ENCODE measurements at places on chromosomes 2 and 18.
A peak's percentile ranks its signal among the peaks of the same experiment; 100 is the strongest.

GRCh38 chr2:44102790-44103562 is 65.7 kb upstream of the PPM1B start:
- H3K4me3 ChIP-seq, result no peak overlapping the region
- no peaks in the 10 kb centered on the region for H3K36me3 ChIP-seq
- H3K4me1 ChIP-seq, result peaks cover 17% of the 10 kb centered on the region
- no peak for DNase-seq

- no peak for DNase-seq
- peaks cover 61% of the 10 kb centered on the region for H3K4me1 ChIP-seq
- H3K36me3 ChIP-seq, result no peaks in the 10 kb centered on the region
- no peaks in the 10 kb centered on the region for H3K27me3 ChIP-seq
- peak overlapping the region; percentile 97 for H3K27ac ChIP-seq
- no peak overlapping the region for H3K4me3 ChIP-seq
Observed at GRCh38 chr2:64861452-64862397, 127.5 kb upstream of the SLC1A4 start.

DNA sequence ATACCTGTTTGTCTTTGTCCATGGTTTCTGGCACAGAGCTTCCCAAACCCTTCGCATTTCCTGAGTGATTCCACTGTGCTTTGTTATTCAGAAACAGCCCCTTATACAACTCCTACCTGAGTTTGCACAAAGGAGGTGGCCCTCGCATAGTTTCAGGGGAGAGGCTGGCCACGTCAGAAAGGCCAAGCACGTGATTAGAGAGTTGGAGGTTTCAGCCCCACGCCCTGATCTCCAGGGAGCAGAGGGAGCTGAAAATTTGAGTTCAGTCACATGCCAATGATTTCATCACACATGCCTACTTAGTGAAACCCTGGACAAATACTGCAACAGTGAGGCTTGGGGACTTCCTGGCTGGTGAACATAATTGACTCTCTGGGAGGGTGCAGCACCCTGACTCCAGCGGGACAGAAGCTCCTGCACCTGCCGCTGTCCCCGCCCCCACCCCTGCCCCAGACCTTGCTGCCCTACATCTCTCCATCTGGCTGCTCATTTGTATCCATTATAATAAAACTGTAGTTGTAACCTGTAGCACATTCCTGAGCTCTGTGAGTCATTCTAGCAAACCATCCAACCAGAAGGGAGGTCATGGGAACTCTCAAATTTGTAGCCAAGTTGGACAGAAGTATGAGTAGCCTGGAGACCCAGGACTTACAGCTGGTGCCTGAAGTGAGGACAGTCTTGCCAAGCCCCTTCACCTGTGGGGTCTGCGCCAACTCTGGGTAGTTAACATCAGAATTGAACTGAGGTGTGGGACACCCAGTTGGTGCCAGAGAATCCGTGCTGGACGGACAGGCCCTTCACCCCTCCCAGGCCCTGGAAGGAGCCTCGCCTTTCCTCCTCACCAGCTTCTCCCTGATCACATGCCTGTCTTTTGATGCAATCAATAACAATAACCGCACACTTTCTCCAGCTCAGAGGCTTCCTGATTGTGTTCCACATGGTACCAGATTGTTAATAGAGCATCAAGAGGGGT is 224.3 kb downstream of the ANAPC1 start:
- H3K4me3 ChIP-seq, result no peak overlapping the region
- DNase-seq, result peak; percentile 65
- H3K4me1 ChIP-seq, result no peaks in the 10 kb centered on the region
- no peaks in the 10 kb centered on the region for H3K36me3 ChIP-seq

GRCh38 chr2:165376571-165376975 is 92.9 kb upstream of the CSRNP3 start:
- no peak overlapping the region for H3K4me3 ChIP-seq
- no peaks in the 10 kb centered on the region for H3K4me1 ChIP-seq
- no peaks in the 10 kb centered on the region for H3K36me3 ChIP-seq
- no peaks in the 10 kb centered on the region for H3K27me3 ChIP-seq
- DNase-seq, result no peak

GRCh38 chr18:14925281-14925709 is 177.3 kb downstream of the ANKRD30B start:
- DNase-seq, result no peak
- peaks cover 13% of the 10 kb centered on the region for H3K4me1 ChIP-seq
- no peaks in the 10 kb centered on the region for H3K36me3 ChIP-seq
- H3K4me3 ChIP-seq, result no peak overlapping the region
- no peaks in the 10 kb centered on the region for H3K27me3 ChIP-seq
- no peak overlapping the region for H3K27ac ChIP-seq

GRCh38 chr2:38284971-38285370 is 92.1 kb downstream of the ATL2 start:
- no peak overlapping the region for H3K4me3 ChIP-seq
- peaks cover 23% of the 10 kb centered on the region for H3K4me1 ChIP-seq
- H3K36me3 ChIP-seq, result no peaks in the 10 kb centered on the region
- peak overlapping the region; percentile 40 for H3K27ac ChIP-seq
- peak; percentile 18 for DNase-seq

GRCh38 chr2:62293151-62293489 is 97.2 kb downstream of the B3GNT2 start:
- no peaks in the 10 kb centered on the region for H3K27me3 ChIP-seq
- no peak for DNase-seq
- H3K4me3 ChIP-seq, result peak overlapping the region; percentile 25
- peak overlapping the region; percentile 88 for H3K27ac ChIP-seq

DNA sequence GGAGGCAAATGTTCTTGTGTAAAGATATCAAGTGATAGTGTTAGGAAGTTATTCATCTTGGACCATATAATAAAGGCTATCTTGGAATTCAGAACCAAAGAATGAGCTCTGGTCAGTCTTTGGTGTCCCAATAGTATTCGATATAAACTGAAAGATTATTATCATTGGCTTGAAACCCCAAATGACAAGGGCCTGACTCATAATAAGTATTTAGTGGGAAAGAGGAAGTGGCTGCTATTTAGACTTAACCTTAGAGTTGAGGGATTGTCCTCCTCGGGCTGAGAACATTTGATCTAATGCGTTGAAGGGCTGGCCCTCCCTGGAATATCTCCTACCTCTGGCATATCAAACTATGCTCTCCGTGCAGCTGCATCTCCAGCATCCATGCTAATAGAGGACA is 67.5 kb downstream of the CDH20 start:
- no peak overlapping the region for H3K27ac ChIP-seq
- H3K36me3 ChIP-seq, result no peaks in the 10 kb centered on the region
- H3K4me1 ChIP-seq, result no peaks in the 10 kb centered on the region

- H3K27me3 ChIP-seq, result no peaks in the 10 kb centered on the region
- no peak overlapping the region for H3K27ac ChIP-seq
- H3K4me3 ChIP-seq, result no peak overlapping the region
- no peaks in the 10 kb centered on the region for H3K4me1 ChIP-seq
Observed at GRCh38 chr2:202965810-202966460, 48.7 kb upstream of the NBEAL1 start.

- no peaks in the 10 kb centered on the region for H3K36me3 ChIP-seq
Observed at GRCh38 chr2:127650785-127651380, 4.9 kb downstream of the GPR17 start.

DNA sequence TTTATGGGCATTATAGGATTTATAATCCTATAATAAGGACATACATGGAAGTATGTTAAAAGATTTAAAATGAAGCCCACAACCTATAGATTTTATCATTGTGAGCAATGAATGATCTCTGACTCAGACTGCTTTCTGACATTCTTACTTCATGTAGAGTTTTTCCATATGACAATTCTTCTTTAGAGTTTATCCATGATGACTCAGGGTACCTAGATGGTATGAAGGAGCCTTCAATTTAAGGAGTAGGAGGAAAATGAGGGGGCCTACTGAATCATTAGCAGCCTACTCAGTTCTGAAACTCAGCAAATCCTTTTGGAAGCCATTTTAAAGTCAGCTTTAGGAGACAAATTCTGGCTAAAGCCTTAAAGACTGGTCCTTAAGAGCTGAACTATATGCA is 10.4 kb downstream of the PELI1 start:
- H3K4me1 ChIP-seq, result peaks cover 63% of the 10 kb centered on the region
- H3K27me3 ChIP-seq, result no peaks in the 10 kb centered on the region
- no peak overlapping the region for H3K4me3 ChIP-seq
- H3K27ac ChIP-seq, result peak overlapping the region; percentile 20
- DNase-seq, result no peak
- H3K36me3 ChIP-seq, result no peaks in the 10 kb centered on the region

DNA sequence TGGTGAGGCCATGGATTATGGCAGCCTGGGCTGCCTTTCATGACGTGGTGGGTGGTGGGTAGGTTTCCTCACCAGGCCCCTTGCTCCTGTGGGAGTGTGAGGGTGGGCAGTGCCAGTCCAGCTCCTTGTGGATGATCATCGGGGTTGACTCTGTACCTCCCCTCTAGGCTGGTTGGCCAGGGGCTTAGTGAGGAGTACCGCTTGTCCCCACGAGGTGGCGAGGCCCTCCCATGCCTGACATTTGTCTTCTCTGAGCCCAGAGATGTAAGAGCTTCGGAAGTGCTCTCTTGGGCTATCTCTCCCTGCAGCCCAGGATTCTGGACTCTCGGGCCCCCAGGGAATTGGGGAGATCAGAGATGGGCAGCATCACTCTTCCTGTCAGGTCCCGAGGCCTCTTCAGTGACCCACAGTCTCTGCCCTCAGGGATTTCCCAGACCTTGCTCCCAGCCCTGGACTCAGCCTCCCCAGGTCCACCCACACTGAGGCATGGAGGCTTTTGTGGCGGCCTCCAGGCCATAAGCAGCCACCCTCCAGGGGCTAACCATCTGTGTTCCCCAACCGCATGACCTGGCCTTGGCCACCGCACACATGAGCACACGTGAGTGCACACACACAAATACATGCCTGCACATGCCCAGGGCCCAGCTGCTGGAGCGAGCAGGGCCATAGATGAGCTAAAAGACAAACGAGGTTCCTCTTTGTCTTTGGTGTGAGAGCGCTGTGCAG is 6.5 kb downstream of the SPR start:
- H3K27me3 ChIP-seq, result peaks cover 13% of the 10 kb centered on the region
- peaks cover 32% of the 10 kb centered on the region for H3K4me1 ChIP-seq
- H3K36me3 ChIP-seq, result no peaks in the 10 kb centered on the region
- no peak overlapping the region for H3K27ac ChIP-seq
- no peak overlapping the region for H3K4me3 ChIP-seq

GRCh38 chr2:460861-461260 is 173.0 kb upstream of the ALKAL2 start:
- H3K4me1 ChIP-seq, result no peaks in the 10 kb centered on the region
- peak; percentile 16 for DNase-seq
- peaks cover 7% of the 10 kb centered on the region for H3K27me3 ChIP-seq
- H3K36me3 ChIP-seq, result no peaks in the 10 kb centered on the region

DNA sequence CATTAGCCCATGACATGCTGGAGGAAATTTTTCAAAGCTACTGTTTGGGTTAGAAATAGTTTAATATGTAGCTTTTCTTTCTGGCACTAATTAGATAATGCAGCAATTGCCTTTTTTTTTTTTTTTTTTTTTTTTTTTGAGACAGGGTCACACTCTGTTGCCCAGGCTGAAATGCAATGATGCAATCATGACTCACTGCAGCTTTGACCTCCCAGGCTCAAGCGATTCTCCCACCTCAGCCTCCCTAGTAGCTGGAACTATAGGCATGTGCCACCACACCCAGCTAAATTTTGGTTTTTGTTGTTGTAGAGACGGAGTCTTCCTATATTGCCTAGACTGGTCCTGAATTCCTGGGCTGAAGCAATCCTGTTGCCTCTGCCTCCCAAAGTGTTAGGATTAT is 136.2 kb downstream of the SP100 start:
- H3K4me3 ChIP-seq, result no peak overlapping the region
- no peaks in the 10 kb centered on the region for H3K36me3 ChIP-seq
- no peak overlapping the region for H3K27ac ChIP-seq

DNA sequence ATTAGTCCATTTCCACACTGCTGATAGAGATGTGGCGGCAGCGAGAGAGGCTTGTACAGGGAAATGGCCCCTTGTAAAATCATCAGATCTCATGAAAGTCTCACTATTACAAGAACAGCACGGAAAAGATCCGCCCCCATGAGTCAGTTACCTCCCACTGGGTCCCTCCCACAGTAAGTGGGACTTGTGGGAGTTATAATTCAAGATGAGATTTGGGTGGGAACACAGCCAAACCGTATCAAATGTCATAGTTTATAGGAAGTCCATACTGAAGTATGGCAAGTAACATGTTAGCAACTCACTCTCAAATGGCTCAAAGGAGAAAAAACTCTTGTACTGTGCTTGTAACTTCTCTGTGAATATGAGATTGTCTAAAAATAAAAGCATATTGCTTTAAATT is 56.1 kb downstream of the FARP2 start:
- H3K4me3 ChIP-seq, result no peak overlapping the region
- DNase-seq, result peak; percentile 66
- peak overlapping the region; percentile 17 for H3K27ac ChIP-seq
- H3K36me3 ChIP-seq, result no peaks in the 10 kb centered on the region
- no peaks in the 10 kb centered on the region for H3K4me1 ChIP-seq

DNA sequence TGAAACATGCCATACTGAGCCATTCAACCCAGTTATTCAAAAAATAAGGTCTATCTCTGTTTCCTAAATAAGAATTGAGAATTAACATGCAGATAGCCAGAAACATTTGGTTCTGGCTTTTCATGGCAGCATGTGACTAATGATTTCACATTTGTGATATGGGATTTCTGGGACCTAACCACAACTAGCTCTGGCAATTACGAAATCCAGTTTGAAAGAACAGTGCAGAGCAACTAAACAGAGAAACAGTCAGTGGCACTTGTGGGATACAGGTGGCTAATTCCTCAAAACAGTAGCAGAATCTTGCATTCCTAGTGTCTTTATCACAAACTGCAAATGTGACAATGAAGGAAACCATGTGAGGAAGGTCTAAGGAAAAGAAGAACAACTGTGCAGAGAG is 637.8 kb upstream of the CHAC2 start:
- H3K27me3 ChIP-seq, result no peaks in the 10 kb centered on the region
- no peak overlapping the region for H3K4me3 ChIP-seq
- no peak for DNase-seq
- H3K27ac ChIP-seq, result no peak overlapping the region

GRCh38 chr2:131105950-131106801 is 1.0 kb downstream of the PLEKHB2 start:
- H3K4me3 ChIP-seq, result peak overlapping the region; percentile 85
- H3K36me3 ChIP-seq, result no peaks in the 10 kb centered on the region
- H3K4me1 ChIP-seq, result peaks cover 22% of the 10 kb centered on the region
- no peaks in the 10 kb centered on the region for H3K27me3 ChIP-seq

GRCh38 chr2:229170171-229170570 is 100.9 kb downstream of the PID1 start:
- no peak overlapping the region for H3K27ac ChIP-seq
- no peaks in the 10 kb centered on the region for H3K36me3 ChIP-seq
- no peaks in the 10 kb centered on the region for H3K4me1 ChIP-seq

GRCh38 chr2:105517814-105518705 is 119.2 kb upstream of the FHL2 start:
- H3K36me3 ChIP-seq, result no peaks in the 10 kb centered on the region
- H3K27me3 ChIP-seq, result no peaks in the 10 kb centered on the region
- no peak overlapping the region for H3K4me3 ChIP-seq
- H3K27ac ChIP-seq, result peak overlapping the region; percentile 14
